ENCODE measurements at places on chromosomes 7 and 10.

DNA sequence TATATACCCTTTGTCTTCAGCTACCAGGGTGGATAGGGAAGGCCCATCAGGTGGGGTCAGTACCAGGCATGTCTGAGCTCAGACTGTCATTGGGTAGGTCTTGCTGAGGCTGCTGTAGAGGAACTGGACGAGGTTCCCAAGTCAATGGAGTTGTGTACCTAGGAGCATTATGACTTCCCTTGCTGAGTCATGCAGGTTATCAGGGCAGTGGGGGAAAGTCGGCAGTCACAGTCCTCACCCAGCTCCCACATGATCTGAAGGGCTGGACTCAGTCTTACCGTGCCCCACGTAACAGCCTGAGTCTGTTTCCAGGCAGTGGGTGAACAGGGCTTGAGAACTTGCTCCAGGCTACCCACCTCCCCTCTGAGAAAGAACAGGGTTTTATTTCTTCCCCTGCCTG, 260.8 kb upstream of the COBL start:
- no peak for DNase-seq

DNA sequence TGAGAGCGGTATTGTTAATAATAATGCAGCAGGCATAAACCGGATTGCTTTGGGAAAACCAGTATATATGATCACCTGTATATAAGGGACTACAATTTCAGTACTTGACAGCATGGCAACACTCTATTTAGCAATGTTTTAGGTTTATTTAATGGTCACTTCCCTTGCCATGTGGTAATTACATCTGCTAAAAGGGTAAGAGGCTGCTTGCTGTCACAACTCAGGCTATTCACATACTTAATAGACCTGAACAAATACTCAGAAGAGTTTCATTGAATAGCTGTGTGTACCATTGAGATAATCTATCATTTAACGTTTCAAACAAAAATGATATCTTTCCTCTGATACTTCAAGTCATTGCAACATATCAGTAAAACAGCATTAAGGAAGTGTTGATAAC, 90.1 kb downstream of the PCDH15 start:
- DNase-seq = no peak

GRCh38 chr7:44645254-44645653, 38.8 kb downstream of the OGDH start:
- DNase-seq = no peak

DNA sequence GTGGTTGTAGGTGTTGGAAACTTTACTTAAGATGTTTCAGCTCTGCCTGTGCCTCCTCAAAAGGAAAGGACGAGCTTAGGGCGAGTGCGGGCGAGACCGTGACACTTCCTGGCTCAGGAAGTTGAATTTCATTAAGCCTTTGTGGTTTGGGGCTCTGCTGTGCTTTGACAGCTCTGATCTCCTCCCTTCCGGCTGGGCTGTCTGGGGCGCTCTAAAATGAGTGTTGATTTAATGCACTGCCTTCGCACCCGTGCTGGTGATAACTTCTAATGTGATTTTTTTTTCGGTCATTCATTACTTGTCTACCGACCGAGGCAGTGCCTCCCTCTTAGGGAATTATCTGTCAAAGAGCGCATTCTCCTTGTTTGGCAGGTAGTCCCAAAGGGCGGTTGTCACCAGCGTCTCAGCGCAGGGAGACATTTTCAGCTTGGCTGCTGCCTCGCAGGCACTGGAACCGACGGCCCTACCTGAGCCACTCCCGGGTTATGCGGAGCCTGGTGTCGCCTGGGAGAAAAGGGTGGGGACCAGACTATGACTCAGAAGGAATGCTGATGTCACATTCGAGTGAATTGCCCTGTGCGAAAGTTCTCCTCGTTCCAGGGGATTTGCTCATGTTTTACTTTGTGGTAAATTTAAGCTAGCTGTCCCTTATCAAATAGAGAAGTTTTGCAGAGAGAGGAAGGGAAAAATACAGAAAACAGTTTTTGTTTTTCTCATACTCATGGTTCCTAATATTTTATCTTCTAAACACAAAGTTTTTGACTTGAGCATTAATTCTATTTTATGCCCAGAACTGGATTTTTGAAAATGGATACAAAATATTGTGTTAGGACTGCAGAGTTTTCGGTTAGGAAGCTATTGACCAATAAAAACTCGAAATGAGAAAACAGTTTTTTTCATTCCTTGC, 920 bp downstream of the TES start:
- DNase-seq = no peak

DNA sequence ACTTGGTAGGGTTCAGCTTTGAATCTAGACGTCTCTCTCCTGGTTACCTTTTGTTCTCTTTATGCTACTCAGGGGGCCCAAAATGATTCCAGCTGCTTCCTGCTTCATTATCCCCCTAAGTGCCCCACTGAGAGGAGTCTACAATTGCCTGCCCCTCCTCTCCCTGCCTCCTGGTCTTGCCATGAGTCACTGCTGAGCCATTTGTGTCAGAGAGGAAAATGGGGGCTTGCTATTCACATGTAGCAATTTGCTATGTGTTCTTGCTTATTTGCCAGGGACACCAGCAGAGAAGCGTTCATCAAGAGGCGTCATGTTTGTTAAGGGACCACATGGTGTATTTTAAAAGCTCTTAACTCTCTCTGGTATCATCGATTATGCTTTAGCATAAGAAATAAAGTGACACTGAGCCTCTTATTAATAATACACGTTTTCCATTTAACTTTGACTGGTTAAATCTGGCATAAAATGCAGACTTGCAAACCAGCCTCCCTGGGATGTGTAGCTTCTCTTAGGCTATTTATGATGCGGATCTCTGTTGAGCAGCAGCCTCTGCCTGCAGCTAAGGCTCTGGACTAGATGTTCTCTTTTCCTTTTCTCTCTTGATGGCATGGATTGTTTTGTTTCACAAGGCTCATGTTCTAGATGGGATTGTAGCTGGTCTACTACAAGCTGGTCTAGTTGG, 239.3 kb downstream of the AUTS2 start:
- no peak for DNase-seq
